ENCODE measurements at places on chromosomes 7 and 10.

DNA sequence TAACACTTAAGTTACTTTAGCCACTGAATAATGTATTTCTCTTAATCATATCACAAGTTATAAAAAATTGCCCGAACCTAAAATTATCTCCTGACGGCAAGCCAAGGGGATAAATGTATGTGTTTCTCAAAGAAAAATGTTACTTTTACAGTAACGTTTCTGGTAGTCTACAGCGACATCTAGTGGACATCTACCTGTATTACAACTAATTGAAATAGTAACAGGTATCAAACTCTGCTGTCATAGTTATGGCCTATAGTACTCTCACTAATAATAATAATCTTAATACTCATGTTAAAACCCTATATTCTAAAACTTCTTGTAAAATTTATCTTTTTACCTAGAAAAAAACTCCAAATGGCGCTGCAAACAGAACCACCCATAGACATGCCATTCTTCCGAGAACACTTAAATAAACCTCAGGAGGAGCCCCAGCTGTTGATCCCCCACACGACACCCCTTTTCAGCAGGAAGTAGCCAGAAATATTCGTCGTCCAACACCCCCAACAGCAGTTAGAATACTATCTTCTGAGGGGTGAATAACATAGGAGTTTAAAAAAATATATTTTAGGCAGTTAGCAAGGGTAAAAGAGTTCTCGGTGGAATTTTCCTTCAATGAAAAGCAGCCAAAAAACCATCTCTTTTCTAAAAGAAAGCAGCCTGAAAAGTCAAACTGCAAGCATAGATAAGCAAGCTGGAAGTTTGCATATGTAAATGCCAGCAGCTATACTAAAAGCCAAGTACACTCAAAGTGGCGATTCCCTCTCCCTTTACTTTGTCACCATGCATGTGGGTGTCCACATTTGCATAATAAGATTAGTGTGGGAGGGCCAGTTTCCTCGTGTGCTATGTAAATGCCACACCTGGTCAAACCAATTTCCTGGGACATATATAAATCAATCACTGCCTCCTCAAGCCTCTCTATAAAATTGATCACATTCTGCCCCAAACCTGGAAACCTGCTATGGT lies 40.5 kb upstream of the ZNF107 start:
- DNase-seq, result no peak

DNA sequence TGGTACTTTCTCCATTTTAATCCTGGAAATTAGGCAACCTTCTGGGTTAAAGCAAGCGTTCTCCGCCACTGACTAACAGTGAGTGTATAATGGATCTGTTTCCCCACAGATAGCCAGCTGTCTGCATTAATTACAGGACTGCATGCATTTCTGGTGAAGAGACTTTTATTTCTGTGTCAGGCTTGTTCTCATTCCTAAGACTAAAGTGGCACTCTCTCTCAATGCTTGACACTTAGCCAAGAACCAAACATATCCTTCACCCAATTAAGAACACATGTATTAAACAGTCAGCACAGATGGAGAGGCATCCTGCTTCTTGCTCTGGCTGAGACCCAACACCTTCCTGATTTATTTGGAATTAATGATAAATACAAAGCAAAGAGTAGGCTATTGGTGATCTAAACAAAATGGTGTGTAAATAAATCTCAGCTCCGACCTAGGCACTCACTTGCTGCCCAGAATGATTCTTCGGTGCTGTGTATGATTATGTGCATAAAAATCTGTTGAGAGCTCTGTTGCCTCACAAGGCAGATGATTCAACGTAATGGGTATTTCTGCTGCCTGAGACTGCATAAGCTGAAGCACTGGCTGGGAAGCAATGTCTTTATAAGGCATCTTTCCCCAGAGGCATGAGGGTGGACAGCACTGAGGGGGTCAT lies 16.8 kb downstream of the CALU start:
- DNase-seq, result no peak

DNA sequence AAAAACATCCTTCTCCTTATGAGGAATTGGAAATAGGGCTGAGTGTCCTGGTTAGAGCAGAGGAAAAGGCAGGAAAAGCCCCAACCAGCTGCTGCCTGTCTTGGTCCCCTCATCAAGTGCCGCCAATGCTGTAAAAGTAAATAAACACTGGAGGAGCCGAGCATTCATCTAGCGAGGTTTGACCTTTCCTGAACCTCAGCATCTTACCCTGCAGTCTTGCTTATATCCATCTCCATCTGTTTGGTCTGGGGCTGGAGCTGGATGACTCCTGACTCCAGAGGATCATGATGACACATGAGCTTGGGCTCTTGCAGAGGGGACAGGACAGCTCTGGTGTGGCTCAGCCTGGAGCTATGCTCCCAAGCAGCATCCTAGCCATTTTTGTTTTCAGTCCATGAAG lies 501.1 kb downstream of the TNS3 start:
- no peak for DNase-seq

GRCh38 chr7:5001911-5002310 lies 42.9 kb upstream of the MMD2 start:
- DNase-seq, result no peak

DNA sequence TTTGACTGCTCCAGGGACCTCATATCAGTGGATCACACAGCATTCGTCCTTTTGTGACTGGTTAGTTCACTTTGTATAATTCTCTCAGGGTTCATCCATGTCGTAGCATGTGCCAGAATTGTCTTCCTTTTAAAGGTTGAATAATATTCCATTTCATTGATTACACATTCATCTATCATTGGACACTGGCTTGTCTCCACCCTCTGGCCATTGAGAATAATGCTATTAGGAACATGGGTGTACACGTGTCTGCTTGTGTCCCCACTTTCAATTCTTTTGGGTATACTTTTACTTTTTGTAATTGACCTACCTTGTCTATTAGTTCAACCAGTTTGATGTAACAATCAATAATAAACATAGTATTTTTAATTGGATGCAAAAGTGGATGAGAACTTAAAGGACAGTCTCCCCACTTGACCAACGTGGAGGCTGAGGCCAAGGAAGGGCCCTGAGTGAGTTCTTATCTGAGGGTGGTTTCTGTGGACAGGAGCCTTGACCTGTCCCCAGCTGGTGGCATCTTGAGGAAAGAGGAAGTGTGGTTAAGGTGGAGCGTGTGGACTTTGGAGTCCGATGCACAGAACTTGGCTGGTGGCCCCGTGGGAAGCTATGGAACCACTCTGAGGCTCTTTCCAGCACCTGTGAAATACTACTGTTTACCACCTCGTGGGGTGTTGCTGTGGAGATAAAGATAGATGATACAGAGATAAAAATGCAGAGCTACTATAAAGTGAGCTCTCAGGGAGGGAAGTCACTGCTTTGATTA lies 16.6 kb downstream of the WDFY4 start:
- DNase-seq, result no peak

GRCh38 chr7:102260856-102261255 lies 25.8 kb upstream of the SH2B2 start:
- no peak for DNase-seq

Data from stimulated activated CD4-positive, alpha-beta T cell treated with anti-CD3 and anti-CD28 coated beads, Interleukin-12 subunit alpha, Interleukin-12 subunit beta, amount 100 ng/mL, for 24 hours (primary cell).